ENCODE measurements at places on chromosomes 4 and X.

GRCh38 chr4:6937201-6937600 lies 27.6 kb downstream of the TBC1D14 start:
- DNase-seq = no peak

DNA sequence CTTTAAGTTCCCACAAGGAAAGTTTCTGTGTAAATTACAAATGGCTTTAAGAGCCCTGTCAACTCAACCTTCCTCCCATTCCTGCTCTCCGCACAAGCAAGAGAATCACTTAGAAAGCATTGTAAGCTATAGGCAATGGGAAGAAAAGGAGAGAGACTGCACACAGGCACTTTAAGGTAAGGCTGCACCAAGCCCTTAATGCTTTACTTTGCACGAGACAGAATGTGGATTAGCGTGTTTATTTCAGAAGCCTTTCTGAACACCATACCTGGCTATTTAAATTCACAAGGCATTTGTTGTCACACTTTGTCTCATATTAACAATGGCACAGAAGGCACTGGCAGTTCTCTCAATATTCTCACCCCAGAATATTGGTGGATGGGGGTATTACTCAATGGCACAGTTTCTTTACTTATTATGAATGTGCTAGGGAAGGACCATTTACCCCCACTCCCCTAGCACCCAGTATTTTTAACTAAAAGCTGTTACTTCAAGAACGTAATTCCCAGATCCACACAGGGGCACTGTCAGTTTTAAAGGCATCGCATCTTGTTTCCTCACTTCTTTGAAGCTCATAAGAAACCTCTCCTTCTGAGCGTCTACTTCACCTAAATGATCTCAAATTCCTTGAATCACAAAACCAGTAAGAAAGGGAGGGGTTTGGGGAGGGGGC lies 150.0 kb downstream of the MAML3 start:
- no peak for DNase-seq

DNA sequence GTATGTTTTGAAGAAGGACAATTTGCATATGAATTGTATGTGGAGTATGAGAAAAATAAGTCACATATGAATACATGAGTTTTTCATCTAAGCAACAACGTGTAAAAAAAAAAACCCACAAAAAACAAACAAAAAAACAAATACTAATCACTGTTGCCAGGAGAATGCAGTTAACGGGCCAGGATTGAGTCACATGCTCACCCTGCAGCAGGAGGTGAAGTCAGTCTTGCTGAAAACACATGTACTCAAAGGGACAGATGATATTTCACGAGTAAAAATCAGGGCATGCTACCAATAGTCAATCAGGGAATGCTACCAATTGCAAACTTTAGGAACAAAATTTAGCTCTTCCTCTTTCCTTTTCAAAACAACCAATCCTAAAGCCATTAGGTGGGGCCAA lies 10.4 kb upstream of the DCLK2 start:
- DNase-seq = no peak

GRCh38 chr4:37224854-37225253 lies 19.7 kb upstream of the NWD2 start:
- DNase-seq = no peak

DNA sequence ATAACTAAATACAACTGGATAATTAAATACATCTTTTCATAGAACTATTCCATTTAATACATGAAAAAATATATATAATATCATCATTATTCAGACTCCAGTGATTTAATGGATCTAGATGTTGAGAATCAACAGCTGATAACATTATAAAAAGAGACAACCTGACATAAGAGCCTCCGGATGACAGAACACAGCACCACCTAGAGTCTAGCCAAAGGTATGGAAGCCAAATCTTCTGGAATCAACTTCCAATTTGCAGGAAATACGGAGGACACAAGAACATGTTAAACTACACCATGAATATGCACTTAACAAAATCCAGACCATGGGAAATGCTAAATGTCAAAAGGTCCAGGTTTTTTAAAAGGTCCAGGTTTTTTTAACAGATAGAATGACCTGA lies 55.0 kb downstream of the LRBA start:
- DNase-seq = peak; percentile 69

DNA sequence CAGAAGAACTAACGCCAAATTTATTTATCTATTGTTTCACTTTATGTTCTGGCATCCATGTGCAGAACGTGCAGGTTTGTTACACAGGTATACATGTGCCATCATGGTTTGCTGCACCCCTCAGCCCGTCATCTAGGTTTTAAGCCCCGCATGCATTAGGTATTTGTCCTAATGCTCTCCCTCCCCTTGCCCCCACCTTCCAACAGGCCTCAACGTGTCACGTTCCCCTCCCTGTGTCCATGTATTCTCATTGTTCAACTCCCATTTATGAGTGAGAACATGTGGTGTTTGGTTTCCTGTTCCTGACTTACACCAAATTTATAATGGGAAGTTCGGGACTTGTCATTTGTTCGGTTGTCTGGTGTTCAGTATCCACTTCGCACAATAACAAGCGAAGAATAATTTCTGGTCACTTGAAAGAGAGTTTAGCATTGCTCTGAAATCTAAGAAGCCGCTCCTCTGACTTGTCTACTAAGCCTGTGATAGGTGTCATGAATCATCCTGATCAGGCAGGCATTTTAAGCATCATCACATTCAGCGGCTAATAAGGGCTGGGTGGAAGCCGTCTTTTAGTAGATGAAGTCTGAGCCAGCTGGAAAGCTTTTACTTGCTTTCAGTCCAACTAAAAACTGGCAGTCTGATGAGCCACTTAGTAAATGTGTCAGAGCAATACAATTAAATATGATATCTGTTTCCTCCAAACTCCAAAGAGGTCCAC lies 1065.7 kb upstream of the PABPC4L start:
- no peak for DNase-seq
